ENCODE measurements at places on chromosomes 3 and 15. TPM values are rescaled to one million over a fixed set of nuclear protein-coding genes. Genes with fewer than 3 reads are reported as not detected.

The FANCD2OS gene
- polyA plus RNA-seq: not detected

The TRIM59 gene
- 0.15 TPM for polyA plus RNA-seq

The NTRK3 gene
- 5.6 TPM for polyA plus RNA-seq

The SERPINI2 gene
- polyA plus RNA-seq: 0.06 TPM

The STRIT1 gene
- polyA plus RNA-seq: 0.26 TPM

The SOX14 gene
- polyA plus RNA-seq: not detected

The ROPN1 gene
- 0.38 TPM for polyA plus RNA-seq

The ZNF501 gene
- polyA plus RNA-seq: 1.5 TPM

The CCR2 gene
- polyA plus RNA-seq: 0.15 TPM

The CLRN1 gene
- polyA plus RNA-seq: not detected

The APBA2 gene
- 0.16 TPM for polyA plus RNA-seq

Data from heart right ventricle (tissue), 16 donors.